Glutamatergic neuron (in vitro differentiated cells): ENCODE measurements at places on chromosomes 11 and 22. TPM values are rescaled to one million over a fixed set of nuclear protein-coding genes. Genes with fewer than 3 reads are reported as not detected.

DNA sequence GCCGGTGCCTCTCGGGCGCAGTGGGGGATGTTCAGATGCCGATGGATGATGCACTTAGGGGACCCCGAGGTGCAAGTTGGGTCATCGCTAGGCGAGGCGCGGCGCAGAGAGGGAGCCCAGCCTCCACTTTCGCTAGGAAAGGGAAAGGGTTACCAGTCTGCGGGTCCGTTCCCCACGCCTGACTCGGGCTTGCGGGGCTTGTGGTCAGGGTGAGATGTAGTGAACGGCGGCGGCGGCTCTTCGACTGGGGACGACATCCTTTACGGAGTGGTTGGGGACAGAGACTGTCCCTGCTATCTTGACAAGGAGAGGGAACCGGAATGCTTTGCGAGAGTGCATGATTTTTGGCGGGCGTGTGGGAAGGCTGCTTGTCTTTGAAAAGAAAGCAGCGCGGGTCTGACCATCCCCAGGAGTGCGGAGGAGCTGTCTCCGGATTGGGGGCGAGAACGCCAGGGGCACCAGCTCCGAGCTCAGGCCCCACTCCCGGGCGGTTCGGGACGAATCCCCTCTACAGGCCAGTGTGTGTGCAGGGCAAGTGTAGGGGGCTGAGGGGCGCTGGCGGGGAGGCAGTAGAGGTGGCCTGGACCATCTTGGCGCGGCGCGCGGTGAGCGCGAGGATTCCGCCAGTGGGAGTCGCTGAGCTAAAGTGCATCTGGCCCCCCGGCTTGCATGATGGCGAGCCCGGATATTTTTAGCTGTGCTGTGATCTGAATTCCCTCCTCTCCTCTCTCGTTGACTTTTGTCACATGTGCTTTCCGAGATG lies 1.1 kb downstream of the FAT3 start:
- DNase-seq = peak; percentile 65

- no peak for DNase-seq
Measured at GRCh38 chr11:24509114-24509513, 12.3 kb downstream of the LUZP2 start.

GRCh38 chr22:24585461-24585860 lies 7.4 kb downstream of the LRRC75B start:
- no peak for DNase-seq

GRCh38 chr11:12543596-12544415 lies 130.4 kb upstream of the TEAD1 start:
- DNase-seq = no peak

- DNase-seq = peak; percentile 50
Measured at GRCh38 chr11:122656631-122657101, 1.1 kb downstream of the UBASH3B start.

GRCh38 chr11:29389793-29390192 lies 627.0 kb downstream of the KCNA4 start:
- DNase-seq = no peak

GRCh38 chr11:122701143-122701542 lies 45.6 kb downstream of the UBASH3B start:
- no peak for DNase-seq

DNA sequence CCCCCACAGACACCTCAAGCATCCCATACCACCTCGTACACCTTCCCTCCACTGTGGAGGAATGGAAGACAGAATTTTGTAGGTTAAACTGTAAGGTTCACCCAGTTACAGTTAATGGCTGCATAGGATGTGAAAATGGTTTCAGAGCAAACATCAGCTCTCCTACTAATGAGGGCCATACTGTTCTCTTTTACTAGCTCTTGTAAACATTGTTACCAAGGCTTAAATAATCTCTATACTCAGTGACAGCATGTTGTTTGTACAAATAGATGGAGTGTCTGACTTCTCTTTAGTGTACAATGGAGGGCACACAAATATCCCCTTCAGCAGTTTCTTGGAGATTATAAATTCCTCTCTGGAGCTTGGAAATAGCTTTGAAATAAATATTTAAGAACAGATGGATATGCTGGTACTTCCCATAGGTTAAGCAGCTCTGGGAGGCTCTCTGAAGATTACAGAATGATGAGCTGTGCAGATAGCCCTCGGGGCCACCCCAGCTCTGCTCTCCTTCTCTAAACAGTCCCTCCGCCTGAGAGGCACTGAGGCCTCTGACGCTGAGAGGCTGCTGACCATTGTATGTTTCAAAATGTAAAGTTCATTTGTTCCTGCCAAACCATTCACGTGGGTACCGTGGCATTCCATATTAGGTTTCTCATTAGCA lies 25.7 kb downstream of the TTC12 start:
- no peak for DNase-seq

DNA sequence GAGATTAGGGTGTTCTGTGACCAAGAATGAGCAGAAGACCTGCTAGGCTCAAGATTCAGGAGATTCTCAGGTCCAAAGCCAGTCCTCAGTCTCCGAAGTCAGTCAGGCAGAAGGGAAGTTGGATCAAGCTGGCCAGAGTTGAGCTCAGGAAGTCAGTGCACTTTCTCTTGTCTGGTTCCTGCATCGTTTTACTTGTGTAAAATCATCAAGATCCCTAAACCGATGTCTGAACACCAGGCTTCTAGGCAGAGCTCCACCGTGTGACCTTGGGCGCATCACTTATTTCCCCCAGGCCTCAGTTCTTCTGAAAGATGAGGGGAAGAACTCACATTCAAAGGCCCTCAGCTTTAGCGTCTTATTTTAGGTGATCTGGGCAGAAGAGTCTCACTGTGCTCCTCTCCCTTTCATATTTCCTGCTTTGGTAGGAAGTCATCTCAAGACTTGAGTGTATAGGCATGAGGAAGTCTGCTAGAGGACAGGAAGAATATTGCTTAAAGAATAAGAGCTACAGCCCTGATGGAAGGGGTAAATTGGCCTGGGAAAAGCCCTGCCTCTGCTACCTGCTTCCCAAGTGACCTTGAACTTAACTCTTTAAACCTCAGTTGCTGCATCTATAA lies 20.2 kb downstream of the NF2 start:
- DNase-seq = no peak

DNA sequence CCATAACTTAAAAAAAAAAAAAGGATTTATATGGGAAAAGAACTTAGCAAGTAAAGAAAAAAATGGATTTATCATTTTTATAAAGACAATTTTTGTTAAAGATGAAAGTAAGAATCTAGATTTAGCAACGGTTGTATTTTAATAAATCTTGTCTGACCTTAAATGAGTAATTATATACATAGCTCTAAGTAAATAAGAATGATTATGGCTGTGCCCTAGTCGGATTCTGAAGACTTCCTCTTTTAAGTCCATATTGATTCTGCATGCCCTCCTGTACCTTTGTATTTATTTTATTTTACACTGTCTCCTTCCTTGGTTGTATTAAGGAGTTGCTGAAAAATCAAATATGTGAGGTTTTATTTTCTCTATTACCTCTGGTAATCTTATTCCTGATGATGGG lies 7.1 kb downstream of the RBX1 start:
- no peak for DNase-seq

DNA sequence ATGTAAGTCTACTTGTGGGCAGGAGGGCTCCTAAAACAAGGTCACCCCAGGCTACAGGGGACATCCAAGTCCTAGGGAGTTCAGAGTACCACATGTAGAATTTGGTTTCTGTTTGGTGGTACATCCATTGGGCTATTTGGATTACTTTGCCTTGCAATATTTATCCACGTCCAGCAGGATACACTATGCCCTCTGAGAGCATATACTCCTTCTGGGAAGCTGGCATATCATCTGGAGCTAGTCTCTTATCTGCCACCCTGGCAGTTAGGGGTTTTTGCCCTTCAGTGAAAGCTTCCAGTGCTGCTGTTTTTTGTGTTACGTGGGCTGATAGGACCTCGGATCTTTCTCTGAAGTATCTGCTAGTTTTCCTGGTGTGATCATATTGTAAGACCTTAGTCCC lies 7.3 kb downstream of the LMO2 start:
- no peak for DNase-seq

- no peak for DNase-seq
Measured at GRCh38 chr11:129163714-129164164, 28.4 kb downstream of the ARHGAP32 start.

BARX2 gene
- total RNA-seq = not detected

MFNG gene
- 61.1 TPM for total RNA-seq

CFAP68 gene
- 21.7 TPM for total RNA-seq

TRIM6 gene
- total RNA-seq = 0.64 TPM
